Prostate gland (tissue), 2 donors: ENCODE measurements at places on chromosomes 3 and 15. TPM values are rescaled to one million over a fixed set of nuclear protein-coding genes. Genes with fewer than 3 reads are reported as not detected.

DNA sequence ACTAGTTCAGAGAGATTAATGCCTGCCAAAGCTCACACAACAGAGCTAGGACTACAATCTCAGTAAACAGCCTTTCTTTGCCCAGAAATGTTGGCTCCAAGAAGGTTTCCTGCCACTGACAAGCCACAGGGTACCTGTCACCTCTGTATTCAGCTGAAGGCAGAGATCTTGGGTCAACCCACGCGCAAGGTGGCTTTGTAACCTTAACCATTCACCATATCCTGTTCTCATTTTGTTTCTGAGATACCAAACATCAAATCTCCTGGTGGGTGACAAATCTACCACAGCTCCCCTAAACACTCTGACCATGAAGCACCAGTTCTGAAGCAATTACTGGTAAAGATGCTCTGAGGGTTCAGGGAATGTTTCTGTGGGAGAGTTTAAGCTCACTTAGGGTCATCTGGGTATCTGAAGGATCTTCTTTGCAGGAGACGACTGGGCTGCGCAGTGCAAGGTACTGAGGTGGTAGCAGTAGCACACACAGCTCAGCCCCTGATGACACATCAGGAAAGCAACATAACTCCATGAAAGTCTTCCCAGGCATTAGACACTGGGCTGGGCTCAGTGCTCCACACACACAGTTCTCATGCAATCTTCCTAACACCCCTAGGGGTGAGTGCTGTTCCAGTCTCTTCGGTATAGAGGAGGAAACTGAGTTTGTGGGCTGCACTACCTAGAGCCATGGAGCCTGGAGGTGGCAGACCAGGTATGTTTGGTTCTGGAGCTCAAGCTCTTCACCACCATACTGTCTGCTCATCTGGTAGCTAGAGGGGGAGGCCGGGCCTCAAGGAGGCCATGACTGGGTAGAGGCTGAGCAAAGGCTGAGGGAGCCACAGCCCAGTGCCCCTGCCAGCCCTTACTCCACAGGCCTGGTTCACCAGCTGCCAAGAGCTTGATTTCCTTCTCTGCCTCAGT is 7.7 kb downstream of the CXCR6 start:
- peaks cover 20% of the 10 kb centered on the region for H3K36me3 ChIP-seq
- no peak for DNase-seq
- H3K27me3 ChIP-seq = no peaks in the 10 kb centered on the region
- no peak overlapping the region for H3K27ac ChIP-seq
- H3K4me1 ChIP-seq = no peaks in the 10 kb centered on the region

Gene NUP210
- 10.6 TPM for total RNA-seq

GRCh38 chr3:34399401-34399800 is 601.0 kb downstream of the PDCD6IP start:
- H3K4me1 ChIP-seq = no peaks in the 10 kb centered on the region
- DNase-seq = no peak
- H3K27ac ChIP-seq = no peak overlapping the region
- no peaks in the 10 kb centered on the region for H3K27me3 ChIP-seq
- H3K36me3 ChIP-seq = no peaks in the 10 kb centered on the region
- H3K4me3 ChIP-seq = no peak overlapping the region

- H3K27ac ChIP-seq = no peak overlapping the region
- DNase-seq = no peak
- H3K4me3 ChIP-seq = no peak overlapping the region
Observed at GRCh38 chr15:95894407-95894956, 436.0 kb upstream of the NR2F2 start.

Gene CLRN1
- not detected for total RNA-seq

Gene NR2E3
- total RNA-seq = 0.51 TPM

GRCh38 chr15:75817138-75817935 is 25.9 kb upstream of the UBE2Q2 start:
- no peak overlapping the region for H3K4me3 ChIP-seq
- no peaks in the 10 kb centered on the region for H3K36me3 ChIP-seq
- no peaks in the 10 kb centered on the region for H3K27me3 ChIP-seq
- no peak overlapping the region for H3K27ac ChIP-seq
- no peak for DNase-seq
- H3K4me1 ChIP-seq = no peaks in the 10 kb centered on the region

- no peak overlapping the region for H3K4me3 ChIP-seq
- no peaks in the 10 kb centered on the region for H3K4me1 ChIP-seq
- peaks cover 4% of the 10 kb centered on the region for H3K27me3 ChIP-seq
- DNase-seq = no peak
- no peak overlapping the region for H3K27ac ChIP-seq
Observed at GRCh38 chr3:59655418-59656015, 605.7 kb upstream of the CFAP20DC start.

- no peak overlapping the region for H3K4me3 ChIP-seq
- no peaks in the 10 kb centered on the region for H3K36me3 ChIP-seq
- H3K27me3 ChIP-seq = no peaks in the 10 kb centered on the region
Observed at GRCh38 chr3:156685198-156685597, 10.8 kb downstream of the TIPARP start.

DNA sequence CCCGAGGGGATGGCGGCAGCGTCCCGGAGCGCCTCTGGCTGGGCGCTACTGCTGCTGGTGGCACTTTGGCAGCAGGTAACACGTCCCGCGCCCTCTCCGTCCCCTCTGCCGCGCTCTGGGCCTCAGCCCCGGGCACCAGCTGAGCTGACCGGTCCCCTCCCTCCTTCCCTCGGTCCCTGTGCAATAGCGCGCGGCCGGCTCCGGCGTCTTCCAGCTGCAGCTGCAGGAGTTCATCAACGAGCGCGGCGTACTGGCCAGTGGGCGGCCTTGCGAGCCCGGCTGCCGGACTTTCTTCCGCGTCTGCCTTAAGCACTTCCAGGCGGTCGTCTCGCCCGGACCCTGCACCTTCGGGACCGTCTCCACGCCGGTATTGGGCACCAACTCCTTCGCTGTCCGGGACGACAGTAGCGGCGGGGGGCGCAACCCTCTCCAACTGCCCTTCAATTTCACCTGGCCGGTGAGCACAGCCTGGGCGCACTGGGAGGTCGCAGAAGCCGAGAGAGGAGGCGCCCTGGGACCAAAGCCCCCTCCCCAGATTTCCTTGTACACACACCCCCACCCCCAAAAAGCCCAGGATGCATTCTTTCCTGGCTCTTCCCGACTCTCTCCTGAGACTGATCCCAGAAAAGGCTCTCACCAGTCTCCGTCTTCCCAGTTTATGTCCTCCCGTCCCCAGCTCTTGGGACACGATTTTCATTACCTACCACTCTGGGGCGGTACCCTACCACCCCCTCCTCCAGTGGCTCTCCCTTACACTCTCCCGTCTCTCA is 705 bp downstream of the DLL4 start:
- peaks cover 15% of the 10 kb centered on the region for H3K27me3 ChIP-seq
- no peaks in the 10 kb centered on the region for H3K36me3 ChIP-seq
- H3K27ac ChIP-seq = peak overlapping the region; percentile 22
- peaks cover 26% of the 10 kb centered on the region for H3K4me1 ChIP-seq
- peak overlapping the region; percentile 35 for H3K4me3 ChIP-seq

Gene UCN2
- 0.85 TPM for total RNA-seq

GRCh38 chr15:77543159-77543882 is 89.4 kb downstream of the LINGO1 start:
- no peak overlapping the region for H3K27ac ChIP-seq
- H3K4me1 ChIP-seq = no peaks in the 10 kb centered on the region
- no peaks in the 10 kb centered on the region for H3K27me3 ChIP-seq

DNA sequence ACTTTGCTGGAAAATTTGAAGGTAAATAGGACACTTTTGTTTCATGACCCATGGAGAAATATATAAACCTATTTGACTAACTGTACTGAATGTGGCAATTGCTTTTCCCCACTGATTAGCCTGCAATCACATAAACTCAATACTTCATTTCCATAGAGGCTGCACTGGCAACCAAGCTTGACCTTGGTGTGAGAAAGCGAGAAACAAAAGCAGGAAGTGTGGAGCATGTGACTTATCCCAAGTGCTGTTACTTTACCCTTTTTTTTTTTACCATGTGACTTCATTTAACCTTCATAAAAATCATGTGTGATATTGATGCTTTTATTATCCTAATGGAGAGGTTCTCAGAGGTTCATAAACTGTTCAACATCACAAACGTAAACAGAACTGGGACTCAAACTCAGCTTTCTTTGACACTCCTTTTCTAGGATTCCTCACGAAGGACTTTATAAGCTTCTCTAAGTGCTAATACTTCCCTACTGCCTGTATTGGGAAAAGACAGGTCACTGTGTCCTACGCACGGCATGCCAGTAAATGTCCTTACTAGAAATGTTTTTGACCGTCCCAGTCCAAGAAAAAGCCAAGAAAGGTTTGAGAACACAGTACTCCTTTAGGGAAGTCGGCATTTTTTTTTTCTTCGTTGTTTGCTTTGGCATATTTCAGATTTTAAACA is 34.9 kb upstream of the ZNF385D start:
- no peaks in the 10 kb centered on the region for H3K36me3 ChIP-seq
- H3K27ac ChIP-seq = no peak overlapping the region
- H3K4me1 ChIP-seq = no peaks in the 10 kb centered on the region
- no peak overlapping the region for H3K4me3 ChIP-seq
- no peaks in the 10 kb centered on the region for H3K27me3 ChIP-seq

GRCh38 chr15:100373120-100373896 is 31.5 kb upstream of the ADAMTS17 start:
- H3K36me3 ChIP-seq = no peaks in the 10 kb centered on the region
- no peak for DNase-seq
- H3K27ac ChIP-seq = peak overlapping the region; percentile 84
- no peaks in the 10 kb centered on the region for H3K27me3 ChIP-seq
- H3K4me3 ChIP-seq = peak overlapping the region; percentile 50

DNA sequence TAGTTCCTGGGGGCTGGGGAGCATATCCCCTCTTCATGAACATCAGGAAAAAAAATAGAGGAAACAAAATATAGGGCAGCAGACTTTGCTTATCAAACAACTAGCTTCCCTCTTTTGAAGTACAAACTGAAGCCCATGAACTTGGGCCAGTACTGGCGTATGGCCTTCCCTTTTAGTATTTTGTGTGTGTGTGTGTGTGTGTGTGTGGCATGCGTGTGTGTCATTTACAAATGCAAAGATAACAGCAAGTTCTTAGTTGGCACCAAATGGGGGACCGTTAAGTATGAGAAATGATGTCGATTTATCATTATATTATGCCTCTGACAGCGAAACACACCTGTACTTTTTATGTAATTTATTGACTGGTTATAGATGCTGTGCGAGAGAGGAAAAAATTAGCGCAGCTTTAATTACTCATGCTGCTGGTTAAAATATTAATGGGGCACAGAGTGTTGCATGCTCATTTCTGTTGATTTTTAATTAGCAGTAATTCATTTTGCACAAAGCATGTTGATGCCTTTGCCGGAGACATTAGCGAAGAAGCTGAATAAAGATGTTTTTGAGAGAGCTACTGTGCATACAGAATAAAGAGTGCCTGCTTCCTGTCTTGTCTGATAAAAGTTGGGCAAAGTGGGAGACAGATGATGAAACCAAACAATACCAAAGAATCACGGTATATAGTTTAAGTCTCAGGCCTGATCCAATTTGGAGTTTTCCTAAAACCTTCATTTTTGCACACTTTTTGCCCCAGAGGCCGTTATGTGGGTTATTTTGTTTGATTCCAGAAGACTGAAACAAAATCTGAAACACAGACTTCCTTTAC is 297.1 kb downstream of the SATB1 start:
- H3K27ac ChIP-seq = no peak overlapping the region
- H3K36me3 ChIP-seq = no peaks in the 10 kb centered on the region
- no peak for DNase-seq
- H3K4me1 ChIP-seq = no peaks in the 10 kb centered on the region
